CD14-positive monocyte (primary cell): ENCODE measurements at places on chromosomes 7 and 10.

- DNase-seq, result no peak
Observed at GRCh38 chr10:117551330-117552155, 9.0 kb downstream of the EMX2 start.

GRCh38 chr10:16105082-16105481 is 244.8 kb upstream of the MINDY3 start:
- no peak for DNase-seq

- no peak for DNase-seq
Observed at GRCh38 chr7:33750177-33750576, 155.2 kb upstream of the BMPER start.

DNA sequence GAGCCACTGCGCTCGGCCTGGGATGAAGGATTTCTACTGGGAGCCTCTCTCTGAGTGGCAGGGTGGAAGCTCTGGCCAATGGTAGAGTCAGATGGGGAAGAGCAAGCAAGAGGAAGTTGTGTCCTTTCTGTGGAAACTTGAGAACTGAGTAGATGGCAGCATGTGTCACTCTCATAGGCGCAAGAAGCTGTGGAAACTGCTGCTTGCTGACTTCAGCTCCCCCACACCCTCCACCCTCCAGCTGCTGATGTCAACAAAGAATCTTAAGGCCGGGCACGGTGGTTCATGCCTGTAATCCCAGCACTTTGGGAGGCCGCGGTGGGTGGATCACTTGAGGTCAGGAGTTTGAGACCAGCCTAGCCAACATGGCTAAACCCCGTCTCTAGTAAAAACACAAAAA is 39.8 kb upstream of the SRGN start:
- peak; percentile 97 for DNase-seq

DNA sequence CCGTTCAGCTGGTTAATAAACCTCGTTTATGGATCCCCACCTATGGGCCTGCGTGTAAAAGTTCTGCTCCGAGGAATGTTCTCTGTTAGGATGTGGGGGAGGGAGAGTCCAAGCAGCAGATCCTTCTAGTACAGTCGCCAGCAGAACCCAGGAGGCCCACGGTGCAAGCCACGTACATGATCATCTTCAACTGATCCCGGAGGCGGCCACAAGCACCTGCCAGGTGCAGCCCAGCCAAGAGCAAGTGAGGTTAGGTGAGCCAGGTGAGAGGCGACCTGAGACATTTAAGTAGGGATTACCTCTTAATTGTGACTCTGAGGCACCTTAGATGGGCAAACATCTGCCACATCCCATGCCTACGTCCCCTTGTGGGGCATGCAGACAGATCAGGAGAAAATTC is 18.0 kb upstream of the FGFR2 start:
- DNase-seq, result no peak

DNA sequence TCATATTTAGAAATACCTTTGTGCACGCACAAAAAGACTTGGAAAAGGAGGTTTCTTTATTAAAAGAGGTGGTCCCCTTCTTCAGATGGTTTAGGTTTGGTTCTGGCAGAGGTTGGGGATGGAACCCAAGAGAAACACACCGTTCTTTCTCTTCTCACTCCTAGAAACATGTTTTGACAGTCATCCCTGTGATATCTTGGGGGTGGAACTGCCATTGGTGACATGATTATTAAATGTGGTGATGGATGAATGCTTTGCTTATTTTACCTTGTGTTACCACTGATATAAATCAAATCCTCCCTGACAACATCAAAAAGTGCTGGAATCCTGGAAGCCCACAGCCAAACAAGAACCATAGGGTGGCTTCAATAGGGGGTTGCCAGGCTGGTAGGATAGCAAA is 146.5 kb downstream of the CCDC3 start:
- no peak for DNase-seq

GRCh38 chr10:70748305-70748704 is 36.9 kb downstream of the TBATA start:
- no peak for DNase-seq

DNA sequence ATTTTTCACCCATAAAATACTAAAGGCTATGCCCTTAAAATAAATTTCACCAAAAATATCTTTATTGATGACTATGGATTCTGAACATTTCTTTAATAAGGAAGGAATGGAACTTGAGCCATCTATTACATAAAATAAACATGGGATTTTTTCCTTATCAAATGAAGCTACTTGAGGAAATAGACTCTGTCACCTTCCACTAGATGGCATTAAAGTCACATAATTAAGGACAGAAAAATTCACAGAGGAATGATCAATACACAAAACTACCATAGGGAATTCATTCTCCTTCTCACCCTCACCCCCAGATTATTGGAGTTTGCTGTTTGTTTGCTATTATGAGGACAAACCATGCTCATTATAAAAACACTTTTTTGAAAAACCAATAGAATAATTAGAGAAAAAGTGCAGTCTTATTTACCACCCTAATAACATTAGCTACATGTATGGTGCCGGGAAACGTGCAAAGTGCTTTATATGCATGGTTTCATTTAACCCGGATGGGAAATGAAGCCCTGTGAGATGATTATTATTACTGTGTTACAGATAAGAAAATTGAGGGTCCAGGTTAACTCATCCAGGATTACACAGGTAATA is 21.1 kb upstream of the FOXI2 start:
- DNase-seq, result no peak

- peak; percentile 58 for DNase-seq
Observed at GRCh38 chr10:99981581-99982199, 28.1 kb downstream of the DNMBP start.

- DNase-seq, result no peak
Observed at GRCh38 chr10:71974489-71975021, 10.4 kb downstream of the CHST3 start.

DNA sequence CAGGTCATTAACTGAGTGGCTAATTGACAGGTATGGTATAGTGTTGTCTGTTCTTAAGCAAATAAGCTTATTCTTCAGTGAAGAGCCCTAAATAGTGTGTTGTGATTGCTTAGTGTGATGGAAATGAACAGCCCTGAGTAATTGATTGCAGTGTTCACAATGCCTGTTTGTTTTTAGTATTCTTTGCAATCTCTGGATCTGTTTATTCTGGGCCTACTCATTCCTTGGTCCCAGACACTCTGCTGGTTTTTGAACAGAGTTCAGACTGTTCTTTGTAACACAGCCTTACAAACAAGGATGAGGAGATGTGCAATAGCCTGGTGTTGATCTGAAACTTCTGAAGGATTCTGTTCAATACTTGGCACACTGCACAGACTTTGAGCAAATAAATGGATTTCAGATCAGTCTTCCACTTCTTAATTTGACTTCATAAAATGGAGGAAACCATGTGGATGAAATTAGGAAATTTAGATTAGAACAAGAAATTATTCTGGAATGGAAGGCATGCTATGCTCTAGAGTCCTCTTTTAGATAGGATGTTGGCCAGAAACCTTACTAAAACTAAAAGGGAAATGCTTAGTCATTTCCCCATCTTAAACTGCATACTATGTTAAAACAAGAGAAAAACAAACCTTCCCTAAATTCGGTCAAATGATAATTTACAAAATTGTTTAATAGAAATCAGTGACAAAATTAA is 444.2 kb upstream of the SEMA3D start:
- no peak for DNase-seq

DNA sequence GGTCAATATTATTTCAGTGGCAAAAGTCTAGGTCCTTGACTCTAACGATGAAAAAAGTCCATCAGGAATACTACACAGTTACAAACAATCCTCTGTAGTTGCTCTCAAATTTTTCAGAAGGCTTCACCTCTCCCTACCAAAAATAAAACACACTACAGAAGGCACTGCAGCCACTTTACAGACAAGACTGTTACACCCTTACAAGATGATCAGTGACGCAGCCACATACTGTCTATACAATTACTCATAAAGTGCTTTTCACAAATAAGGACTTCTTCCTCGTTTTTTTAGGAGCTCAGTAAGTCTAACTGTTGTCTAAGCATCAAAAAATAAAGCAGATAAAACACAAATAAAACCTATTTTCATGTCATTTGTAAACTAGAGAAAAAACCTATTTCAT is 27.1 kb downstream of the NDUFB2 start:
- DNase-seq, result no peak

GRCh38 chr10:73459683-73460314 is 26.4 kb upstream of the MSS51 start:
- DNase-seq, result no peak

DNA sequence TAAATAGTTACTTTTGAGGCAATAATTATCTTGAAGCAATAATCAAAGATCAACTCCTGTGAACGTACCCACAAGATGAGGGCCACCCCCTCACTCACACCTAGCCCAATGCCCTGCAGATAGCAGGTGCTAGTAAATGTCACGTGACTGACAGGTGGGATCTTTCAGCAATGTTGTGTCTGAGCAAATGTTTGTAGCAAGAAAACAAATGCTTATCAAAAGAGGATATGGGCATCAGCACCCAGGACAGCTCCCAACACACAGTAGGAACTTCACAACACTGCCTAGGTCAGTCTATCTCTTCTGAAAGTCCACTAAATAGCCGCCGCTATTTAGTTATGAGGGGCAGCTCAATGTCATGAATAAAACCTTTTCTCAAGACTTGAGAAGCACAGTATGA is 120.8 kb upstream of the PDLIM1 start:
- no peak for DNase-seq

- DNase-seq, result no peak
Observed at GRCh38 chr7:46162609-46163008, 241.5 kb upstream of the IGFBP3 start.

DNA sequence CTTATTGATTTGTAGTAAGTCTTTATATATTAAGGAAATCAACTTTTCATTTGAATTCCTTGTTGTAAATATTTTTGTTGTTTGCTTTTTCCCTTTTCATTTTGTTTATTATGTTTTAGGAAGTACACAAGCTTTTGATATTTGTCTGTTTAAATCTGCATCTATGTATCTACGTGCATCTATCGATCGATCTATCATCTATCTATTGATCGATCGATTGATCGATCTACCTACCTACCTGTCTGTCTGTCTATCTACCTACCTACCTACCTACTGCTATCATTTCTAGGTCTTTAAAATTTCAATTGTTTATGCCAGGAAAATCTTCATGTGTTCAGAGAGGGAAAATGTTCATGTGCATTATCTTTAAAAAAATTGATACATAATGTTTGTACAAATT is 216.8 kb upstream of the MTPN start:
- no peak for DNase-seq

DNA sequence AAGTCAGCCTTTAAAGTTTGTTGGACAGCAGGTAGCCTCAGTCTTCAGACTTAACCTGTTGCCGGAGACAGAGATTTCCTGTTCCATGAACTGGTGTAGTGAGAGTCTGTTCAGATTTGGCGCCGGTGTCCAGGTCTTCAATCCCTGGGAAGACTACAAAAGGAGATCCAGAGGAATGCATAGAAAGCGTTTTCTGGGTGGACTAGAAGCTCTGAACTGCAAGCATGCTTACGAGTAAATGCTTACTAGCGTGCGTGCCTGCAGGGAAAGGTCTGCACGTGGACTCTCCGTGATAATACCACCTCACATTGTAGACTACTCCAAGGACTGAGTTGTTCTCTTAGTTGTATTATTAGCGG is 878 bp downstream of the GLRX3 start:
- no peak for DNase-seq

- no peak for DNase-seq
Observed at GRCh38 chr10:66852811-66853210, 73.0 kb upstream of the LRRTM3 start.

DNA sequence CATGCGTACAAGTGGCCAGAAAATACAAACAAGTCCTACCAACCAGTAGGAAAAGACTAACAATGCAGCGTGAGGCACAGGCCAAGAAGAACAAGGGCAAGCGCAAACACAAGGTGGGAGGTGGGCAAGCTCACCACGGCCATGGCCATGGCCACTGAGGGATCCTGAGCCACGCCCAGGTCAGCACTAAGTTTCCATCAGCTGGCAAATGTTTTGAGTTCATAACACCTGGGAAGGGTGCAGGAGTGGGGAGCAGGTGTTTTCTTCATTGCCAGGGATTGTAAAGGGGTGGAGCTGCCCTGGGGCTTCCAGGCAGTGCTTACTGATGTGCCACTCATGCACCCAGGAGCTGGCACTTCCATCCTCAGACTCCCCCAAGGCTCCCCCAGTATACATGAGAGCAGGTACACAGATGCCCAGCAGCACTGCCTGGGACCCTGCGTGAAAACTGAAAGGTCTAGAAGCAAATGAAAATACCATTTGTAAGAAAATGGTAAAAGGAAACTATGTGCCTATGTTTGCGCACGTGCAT is 139.2 kb upstream of the RET start:
- no peak for DNase-seq

DNA sequence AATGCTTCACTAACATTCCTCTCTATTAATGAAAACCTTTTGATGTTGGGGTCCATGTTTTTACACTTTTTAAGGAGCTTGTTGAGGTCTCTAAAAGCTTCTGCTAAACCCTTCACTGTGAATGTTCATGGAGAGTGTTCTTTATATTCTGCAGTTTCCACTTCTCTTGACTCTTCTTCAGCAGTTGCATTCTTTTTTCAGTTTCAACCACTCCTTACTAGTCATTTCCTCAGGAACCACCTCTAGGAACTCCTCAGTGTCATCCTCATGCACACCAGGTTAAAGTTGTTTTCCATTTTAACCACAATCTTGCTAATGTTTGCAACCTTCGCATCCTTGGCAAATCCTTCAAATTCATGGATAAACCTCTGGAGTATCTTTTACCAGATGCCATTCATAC is 821.6 kb downstream of the ANKRD7 start:
- DNase-seq, result no peak

DNA sequence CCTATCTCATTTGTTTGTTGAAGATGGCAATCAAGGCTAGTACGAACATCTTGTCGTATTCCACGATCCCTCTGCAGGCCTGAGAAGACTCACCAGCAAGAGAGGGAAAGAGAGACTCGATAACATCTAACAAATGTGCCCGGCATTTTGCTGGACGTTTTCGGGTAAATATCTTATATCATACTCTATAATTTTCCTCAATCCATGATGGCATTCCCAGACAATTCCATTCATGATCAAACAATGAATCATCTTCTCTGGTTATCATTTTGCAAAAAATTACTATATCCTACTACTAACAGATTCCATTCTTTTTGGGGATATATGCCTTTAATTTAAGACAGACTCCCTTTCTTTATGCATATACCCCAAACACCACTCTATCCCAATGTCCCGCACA is 118.1 kb downstream of the TYW1B start:
- DNase-seq, result no peak

- no peak for DNase-seq
Observed at GRCh38 chr7:34191771-34192479, 286.6 kb downstream of the BMPER start.

GRCh38 chr7:157017149-157017548 is 6.7 kb upstream of the MNX1 start:
- no peak for DNase-seq

- no peak for DNase-seq
Observed at GRCh38 chr10:103936022-103936421, 18.0 kb upstream of the STN1 start.
